NCI-H1092 treated with DMSO at 0.1 percent for 48 hours (cell line): ENCODE measurements at places on chromosomes 2 and 18.

DNA sequence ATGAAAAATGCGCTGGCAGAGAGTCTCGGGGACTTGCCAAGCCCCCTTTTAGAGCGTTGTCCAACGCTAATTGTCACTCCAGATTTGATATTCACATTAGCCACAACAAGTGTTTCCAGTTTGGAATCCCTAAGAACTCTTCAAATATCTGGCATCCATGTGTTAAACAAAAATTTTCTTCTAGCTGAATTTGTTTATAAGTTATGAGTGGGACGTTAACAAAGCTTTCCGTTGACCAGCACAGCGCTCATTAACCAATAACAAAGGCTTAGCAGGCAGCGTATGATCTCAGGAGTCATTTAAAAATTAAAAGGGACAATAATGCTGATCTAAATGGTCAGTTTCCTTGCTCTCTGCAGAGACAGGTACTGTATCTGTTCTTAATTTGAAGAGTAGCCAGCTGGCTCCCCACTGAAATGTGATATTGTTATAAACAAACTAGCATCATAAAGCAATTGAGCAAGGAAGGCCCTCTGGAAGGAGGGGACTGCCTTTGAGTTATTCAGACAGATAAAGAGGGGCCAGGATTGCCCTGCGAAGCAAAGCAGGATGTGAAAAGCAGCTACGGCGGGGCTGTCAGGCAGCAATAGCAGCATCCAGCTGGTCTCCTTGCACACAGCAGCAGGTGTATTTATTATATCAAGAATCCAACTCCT lies 337.2 kb upstream of the SALL3 start:
- DNase-seq, result peak; percentile 95

DNA sequence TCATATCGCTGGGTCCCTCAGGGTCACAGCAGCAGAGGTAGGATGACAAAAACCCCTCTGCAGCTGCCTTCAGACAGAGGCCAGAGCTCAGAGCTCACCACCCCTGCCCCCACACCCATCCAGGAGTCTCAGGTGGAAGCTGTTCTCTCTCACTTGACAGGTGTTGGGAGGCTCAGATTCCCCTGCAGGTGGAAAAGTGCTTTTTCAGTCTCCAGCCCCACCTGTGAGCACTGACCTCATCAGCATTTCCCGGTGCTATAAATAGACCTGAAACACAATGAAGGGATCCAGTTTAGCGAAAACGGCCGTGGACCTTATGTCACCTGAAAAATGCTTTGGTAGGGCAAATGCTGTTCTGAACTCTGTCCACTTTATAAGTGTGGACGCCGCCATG lies 254.9 kb downstream of the NDUFA10 start:
- DNase-seq, result no peak

GRCh38 chr2:111705239-111705638 lies 178.8 kb downstream of the ANAPC1 start:
- no peak for DNase-seq

GRCh38 chr2:55408098-55408882 lies 11.4 kb downstream of the CCDC88A start:
- DNase-seq, result no peak

GRCh38 chr2:54704688-54705605 lies 18.5 kb upstream of the EML6 start:
- DNase-seq, result peak; percentile 40

GRCh38 chr2:136019825-136020224 lies 34.4 kb upstream of the DARS1 start:
- DNase-seq, result no peak

GRCh38 chr2:227221120-227221519 lies 56.7 kb downstream of the COL4A3 start:
- DNase-seq, result no peak

- DNase-seq, result no peak
These were observed 807 bp upstream of the CREB1 start for GRCh38 chr2:207528980-207529329.

GRCh38 chr2:106272216-106272807 lies 78.2 kb upstream of the UXS1 start:
- DNase-seq, result no peak

GRCh38 chr2:51165534-51166260 lies 133.8 kb upstream of the NRXN1 start:
- no peak for DNase-seq

GRCh38 chr2:21040468-21041377 lies 3.1 kb downstream of the APOB start:
- DNase-seq, result no peak

DNA sequence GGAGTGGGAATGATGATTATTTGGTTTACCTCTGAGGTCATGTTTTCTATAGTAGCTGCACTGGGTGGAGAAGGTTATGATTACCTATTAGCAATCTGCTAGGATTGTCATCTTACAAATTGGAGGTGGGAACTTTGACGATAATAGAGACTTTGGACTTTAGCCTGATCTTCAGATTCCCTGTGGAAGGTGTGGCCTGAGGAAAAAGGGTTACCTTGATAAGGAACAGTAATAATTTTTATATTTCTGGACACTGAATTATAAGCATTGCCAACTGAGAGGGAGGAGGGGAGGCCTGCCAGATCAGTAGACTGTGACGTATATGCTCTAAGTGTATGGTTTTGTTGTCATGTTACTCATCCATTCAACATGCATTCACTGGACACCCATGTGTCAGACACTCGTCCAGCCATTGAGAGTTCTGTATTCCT lies 183.4 kb upstream of the FOSL2 start:
- DNase-seq, result no peak

- peak; percentile 14 for DNase-seq
These were observed 68.6 kb upstream of the MAL start for GRCh38 chr2:94956797-94957391.

DNA sequence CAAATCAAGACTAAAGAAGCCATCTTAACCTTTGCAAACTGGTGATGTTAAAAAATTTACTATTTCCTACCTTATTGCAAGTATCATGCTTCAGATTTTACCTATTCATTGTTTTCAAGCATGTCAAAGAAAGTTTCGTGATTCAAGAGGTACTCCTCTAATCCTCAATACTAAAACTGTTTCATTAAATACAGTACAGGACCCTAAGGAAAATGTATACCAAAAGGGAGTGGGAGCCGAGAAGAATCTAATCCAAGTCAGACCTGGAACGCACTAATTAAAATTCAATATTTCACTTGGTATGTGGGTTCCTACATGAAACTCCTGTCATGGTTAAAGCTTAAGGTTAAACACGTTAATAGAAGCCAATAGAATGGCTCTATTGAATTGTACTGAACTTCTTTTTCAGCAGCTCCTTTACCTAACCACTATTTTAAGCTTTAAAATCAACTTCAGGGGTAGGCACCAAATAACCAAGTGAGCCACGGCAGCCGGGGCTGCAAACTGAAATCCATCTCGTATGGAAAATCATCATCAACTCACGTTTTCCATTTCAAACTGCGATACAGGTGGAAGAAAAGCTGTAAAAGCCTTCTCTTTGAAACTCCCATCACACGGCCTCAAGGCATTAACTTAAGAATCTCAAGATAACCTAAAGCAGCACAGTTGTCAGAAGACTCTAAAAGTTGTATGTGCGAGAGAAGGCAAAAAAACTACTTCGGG lies 188.8 kb downstream of the ZEB2 start:
- DNase-seq, result peak; percentile 16

DNA sequence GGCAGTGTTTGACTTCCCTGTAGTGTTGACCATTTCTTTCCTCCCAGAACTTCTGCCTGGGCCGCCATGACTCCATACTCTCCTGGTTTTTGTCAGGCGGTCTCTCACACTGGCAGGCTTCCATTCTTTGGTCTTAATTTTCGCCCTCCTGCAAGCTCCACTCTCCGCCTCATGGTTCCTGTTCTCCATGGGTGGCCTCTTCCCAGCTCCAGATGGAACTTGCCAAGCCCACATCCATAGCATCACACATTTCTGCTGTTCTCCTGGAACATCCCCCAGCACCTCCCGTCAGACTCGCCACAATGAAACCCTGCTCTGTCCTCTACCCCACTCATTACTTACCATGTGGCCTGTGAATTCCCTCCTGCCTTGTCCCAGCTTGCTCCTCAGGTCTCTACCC lies 896 bp upstream of the AFF3 start:
- DNase-seq, result no peak

- DNase-seq, result no peak
These were observed 57.4 kb downstream of the GATA6 start for GRCh38 chr18:22226801-22227200.

DNA sequence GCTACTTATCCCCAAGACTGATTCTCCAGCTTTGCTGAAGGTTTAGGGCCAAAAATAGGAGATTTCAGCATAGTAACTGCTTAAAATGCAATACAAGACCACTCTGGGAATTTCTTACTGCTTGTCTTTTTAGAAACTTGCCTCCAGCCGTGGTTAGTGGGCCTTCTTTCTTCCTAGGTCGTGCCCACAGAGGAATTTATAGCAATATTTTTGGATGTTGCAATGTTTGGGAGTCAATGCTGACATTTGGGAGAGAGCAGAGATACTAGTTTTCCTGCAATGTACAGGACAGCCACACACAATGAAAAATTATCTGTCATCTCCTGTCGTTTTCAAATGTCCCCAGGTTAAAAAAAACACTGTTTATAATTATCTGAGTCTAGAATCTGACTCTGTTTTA lies 25.6 kb upstream of the CERS6 start:
- DNase-seq, result no peak

DNA sequence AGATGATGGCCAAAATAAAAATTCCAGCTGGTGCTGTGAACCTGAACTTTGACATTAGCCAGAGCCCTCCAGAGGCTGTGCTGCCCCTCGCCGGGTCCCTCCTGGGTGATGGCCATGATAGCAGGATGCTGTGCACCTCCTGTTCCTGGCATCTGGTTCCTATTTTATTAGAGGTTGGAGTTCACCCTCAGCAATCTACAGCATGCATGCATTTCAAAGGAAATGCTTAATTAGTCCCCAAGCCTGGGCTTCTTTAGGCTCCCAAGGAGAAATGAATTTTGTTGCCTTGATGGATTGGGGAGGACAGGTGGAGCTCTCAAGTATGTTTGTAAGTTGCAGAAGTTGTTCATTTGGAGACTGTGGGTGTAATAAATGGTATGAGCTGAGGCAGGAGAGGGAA lies 166.9 kb downstream of the GLI2 start:
- DNase-seq, result no peak

DNA sequence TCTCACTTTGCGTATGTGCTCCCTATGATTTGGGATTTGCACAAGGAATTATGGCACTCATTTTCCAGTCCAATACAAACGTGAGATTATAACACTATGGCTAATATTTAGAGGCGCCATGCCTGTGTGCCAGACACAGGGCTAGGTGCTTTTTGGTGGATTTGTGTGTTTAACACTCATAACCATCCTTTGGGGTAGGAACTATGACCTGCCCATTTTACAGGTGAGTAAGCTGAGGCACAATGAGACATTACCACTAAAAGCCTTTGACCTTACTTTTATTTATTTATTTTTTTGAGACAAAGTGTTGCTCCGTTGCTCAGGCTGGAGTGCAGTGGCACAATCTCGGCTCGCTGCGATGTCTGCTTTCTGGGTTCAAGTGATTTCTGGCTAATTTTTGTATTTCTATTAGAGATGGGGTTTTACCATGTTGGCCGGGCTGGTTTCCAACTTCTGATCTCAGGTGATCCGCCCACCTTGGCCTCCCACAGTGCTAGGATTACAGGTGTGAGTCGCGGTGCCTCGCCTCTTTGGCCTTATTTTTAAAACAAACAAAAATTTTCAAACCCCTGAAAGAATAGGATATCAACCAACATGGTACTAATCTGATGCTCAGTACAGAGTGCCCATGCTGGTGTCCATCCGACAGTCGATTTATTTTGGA lies 26.6 kb upstream of the GLI2 start:
- DNase-seq, result no peak

GRCh38 chr2:54708584-54709335 lies 14.7 kb upstream of the EML6 start:
- no peak for DNase-seq

DNA sequence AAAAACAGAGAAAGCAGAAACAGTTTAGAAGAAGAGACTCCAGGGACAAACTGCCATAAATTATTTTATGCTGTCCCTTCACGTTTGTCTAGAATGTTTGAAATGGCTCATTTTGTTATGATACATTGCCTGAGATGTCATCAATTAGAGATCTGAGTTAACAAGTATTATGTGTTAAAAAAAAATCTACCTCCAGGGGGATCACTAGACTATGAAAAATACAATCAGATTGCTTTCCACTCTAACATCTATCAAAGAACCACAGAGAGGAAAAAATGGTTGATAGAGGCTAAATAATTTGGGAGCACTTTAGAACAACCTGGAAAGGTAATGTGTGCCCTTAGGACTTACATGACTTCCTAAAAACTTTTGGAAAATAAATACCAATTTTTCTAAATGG lies 103.8 kb upstream of the CCDC150 start:
- DNase-seq, result no peak

- DNase-seq, result no peak
These were observed 338 bp upstream of the THUMPD2 start for GRCh38 chr2:39779341-39779851.

GRCh38 chr2:130834931-130835765 lies 1.6 kb upstream of the ARHGEF4 start:
- no peak for DNase-seq

DNA sequence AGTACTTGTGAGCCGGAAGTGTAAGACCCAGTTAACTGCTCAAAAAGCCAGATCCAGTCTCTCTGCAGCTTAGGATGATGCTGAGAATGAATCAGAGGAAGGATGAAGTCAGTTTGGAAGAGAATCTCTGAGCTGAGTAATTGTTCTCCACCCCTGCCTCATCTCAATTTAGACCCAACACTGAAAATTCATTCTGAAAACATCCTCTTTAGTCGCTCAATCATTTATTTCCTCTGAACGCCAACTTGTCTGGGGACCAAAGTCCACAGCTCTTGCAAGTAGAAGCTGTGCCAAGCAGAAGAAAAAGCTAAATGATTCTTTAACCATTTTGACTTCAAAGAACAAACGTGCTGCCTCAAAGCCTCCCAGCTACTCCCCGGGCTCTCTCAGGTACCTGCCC lies 177.1 kb upstream of the KLHL29 start:
- no peak for DNase-seq

- DNase-seq, result no peak
These were observed 272.6 kb upstream of the ETAA1 start for GRCh38 chr2:67124531-67124930.

GRCh38 chr18:5998907-5999306 lies 103.6 kb upstream of the TMEM200C start:
- no peak for DNase-seq

DNA sequence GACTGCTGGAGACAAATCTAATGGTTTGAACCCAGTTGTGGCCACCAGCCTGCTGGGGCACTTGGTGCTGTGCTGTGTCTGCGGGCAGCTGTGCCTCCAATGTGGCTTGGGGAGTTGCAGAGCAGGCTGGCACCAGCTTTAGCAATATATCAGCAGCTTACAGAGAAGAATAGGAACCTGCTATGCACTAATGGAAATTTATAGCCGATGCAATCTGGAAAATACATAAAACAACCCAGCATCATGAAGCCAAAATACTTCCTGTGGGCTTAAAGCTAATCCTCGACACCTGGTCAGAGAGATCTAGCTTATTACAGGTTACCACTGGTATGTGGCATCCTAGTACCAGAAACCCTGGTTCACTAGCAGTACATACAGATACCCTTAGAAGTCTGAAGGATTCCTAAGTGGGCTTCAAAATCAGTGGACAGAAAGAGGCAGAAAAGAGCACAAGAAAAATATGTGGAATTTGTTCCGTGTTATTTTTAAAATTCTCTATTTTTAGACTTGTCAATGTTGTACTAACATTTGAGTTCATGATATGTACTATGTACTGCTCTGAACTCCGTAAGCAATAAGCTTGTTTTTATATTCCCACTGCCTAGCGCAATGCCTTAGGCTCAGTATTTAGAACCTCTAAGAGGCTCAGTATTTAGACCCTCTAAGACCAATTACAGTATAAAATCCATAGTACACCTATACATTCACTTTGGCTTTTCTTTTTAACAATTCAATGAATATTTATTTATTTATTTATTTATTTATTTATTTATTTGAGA lies 194.7 kb downstream of the UXS1 start:
- DNase-seq, result no peak

GRCh38 chr18:45677276-45677807 lies 46.6 kb upstream of the SLC14A1 start:
- DNase-seq, result no peak
